ENCODE measurements at places on chromosomes 7 and 10.

- DNase-seq = no peak
Observed at GRCh38 chr7:106290319-106290718, 5.5 kb upstream of the NAMPT start.

- DNase-seq = no peak
Observed at GRCh38 chr10:120184547-120185337, 272.3 kb upstream of the PLPP4 start.

DNA sequence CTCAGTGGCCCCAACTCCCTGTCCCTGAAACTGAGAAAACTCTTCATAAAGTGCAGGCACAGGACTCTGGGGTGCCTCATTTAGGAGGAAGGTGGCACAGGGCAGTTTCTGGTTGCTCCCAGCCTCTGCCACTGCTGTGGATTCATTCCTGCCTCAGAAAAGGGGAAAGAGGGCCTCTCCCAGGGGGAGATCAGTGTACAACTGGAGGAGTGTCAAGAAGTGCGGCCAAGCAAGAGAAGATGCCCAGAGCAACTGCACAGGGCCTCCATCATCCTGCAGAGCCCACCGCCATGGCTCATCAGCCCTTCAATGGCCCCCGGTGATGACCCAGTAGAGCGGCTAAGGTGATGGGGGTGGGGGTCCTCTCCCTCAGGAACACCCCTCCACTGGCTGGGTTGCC is 150.3 kb downstream of the PLXNA4 start:
- no peak for DNase-seq

- no peak for DNase-seq
Observed at GRCh38 chr10:106139915-106140314, 1024.6 kb downstream of the SORCS1 start.

DNA sequence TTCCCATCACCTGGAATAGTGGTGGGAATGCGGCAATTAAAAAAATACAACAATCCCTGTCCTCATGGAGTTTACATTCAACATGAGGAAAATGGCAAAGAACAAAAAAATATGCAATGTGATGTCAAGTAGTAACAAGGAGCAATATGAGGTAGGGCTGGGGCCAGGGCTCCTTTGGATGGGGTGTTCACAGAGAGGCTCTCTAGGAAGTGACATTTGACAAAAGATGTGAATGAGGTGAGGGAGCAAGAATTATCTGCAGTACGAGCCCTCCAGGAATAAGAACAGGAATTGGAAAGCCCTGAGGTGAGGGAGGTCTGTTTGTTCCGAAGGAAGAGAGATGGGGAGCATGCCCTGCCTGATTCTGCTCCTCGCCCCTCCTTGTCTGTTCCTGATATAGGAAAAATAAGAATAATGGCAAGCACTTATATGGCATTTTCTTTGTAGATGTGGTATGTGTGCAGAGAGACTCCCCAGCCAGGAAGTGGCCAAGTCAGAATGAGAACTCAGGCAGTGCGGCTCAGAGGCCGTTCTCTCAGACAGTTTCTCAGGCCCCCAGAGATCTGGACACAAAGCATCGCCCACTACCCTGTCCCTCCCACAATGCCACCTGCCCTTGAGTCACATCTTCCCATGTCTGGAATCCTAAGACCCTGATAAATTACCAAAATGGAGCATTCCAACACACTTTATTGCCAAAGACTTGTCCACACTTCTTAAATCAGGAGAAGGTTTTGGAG is 105.6 kb downstream of the APBB1IP start:
- no peak for DNase-seq

- DNase-seq = no peak
Observed at GRCh38 chr10:18436902-18437301, 214.5 kb downstream of the NSUN6 start.

GRCh38 chr10:71727738-71728737 is 8.5 kb upstream of the C10orf105 start:
- no peak for DNase-seq

- DNase-seq = peak; percentile 24
Observed at GRCh38 chr7:23680414-23681405, 711 bp downstream of the FAM221A start.

- DNase-seq = no peak
Observed at GRCh38 chr10:71035511-71036296, 147.3 kb upstream of the PCBD1 start.

- no peak for DNase-seq
Observed at GRCh38 chr7:137538361-137538762, 194.8 kb upstream of the PTN start.

DNA sequence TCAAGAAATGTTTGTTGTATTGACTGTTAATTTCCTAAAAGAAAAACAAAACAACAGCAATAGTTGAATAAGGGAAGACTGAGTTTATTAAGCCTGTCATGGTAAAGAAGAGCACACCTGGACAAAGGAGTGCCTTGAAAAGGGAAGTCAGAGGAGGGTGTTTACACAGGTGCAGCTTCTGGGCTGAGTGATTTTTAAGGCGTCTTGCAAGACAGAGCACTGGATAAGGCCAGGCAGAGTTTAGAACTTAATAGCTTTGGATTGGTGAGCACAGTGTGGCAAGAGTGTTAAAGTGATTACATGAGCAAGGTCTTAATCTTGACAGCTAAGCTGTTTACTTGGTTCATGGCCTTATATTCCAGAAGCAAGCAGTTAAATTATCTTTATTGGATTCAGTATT is 423.2 kb downstream of the CNTNAP2 start:
- DNase-seq = no peak

DNA sequence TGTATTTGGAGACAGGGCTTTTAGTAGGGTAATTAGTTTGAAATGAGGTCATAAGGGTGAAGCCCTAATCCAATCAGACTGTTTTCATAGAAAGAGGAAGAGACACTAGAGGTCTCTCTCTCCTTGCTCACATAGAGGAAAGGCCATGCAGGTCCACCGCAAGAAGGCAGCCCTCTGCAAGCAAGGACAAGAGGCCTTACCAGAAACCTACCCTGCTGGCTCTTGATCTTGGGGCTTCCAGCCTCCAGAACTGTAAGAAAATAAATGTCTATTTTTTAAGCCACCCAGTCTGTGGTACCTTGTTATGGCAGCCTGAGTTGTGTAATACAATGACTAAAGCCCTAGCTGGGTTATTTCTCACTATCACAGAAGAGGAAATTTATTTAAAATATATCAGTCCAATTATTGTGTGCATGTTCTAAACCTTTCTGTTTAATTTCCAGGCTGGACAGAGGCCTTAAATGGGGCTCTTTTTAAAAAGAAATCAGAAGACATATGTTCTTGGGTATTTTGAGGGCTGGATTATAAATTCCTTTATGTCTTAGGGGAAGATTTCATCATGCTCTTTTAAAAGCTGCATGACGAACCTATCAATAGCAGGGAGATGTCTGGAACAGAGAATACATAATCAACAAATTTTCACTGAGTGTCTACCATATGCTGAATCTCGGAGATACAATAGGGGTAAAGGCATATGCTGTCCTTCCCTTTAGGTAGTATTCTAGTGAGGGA is 12.9 kb upstream of the TMEM26 start:
- no peak for DNase-seq

- DNase-seq = no peak
Observed at GRCh38 chr10:21510241-21511094, 15.0 kb downstream of the SKIDA1 start.

DNA sequence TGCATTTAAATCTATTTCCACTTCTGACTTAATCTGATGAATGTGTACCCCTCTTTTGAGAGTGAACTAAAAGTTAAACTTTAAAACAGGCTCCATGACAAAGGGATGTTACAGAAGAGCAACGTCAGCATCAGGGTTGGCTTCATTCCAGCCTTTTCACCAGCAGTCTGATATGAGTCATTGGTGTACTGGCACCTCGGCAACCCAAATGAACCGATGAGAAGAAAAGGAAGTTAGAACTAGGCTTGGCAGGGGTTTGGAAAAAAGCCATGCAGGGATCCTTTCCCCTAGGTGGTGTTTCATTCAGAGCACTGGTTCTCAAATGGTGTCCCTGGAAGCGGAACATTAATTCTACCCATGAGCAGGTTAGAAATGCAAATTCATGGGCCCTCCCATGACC is 53.6 kb downstream of the SEC61G start:
- no peak for DNase-seq

DNA sequence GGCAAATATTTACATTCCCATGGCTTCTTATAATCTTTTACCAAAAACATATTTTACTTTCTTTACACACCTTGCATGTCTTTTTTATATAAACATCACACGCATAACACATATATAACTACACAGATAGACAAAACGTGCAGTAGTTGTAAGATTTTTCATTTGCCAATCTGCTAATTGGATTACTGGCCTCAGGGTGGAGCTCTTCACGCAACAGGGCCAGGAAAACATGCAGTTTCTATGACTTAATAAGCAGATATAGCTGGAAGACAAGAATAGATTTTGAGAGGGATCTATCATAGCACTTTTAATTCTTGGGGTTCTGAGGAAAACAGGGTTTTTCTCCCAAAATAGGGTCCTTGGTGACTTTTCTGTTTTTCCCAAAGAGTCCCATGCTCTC is 12.7 kb downstream of the ACADSB start:
- DNase-seq = no peak

DNA sequence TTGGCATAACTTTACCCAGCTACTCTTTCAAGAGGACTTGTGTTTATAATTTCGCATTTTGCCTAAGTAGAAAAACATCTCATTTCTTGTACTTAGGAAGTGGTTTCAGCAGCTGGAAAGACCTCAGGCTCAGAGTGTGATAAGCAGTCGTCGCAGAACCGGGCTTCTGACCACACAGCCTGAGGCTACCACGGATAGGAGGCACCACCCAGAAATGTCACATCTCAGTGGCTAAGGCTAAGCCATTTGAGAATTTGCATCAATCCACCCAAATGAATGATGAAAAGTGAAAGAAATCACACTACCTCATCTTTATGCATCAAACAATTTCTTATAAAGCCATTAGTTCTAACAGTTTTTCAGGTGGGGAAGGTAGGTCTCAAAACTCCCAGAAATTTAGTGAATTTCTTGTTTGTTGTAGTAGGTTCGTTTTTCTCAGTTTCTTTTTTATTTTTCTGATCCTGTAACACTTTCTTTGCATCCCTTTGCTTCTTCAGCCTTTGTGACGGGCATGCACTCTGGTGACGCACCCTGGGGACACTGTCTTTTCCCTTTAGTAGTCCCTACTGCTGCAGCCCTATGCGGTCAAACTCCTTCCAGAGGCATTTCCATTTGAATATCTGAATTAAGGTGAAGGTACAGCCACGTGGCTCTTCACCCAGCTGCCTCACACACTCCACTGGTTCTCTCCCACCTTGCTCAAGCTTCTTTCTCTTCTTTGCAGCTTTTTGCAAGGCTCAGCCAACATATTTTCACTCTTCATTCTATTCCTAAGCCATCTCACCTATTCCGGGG is 68.5 kb downstream of the MAP3K8 start:
- no peak for DNase-seq

DNA sequence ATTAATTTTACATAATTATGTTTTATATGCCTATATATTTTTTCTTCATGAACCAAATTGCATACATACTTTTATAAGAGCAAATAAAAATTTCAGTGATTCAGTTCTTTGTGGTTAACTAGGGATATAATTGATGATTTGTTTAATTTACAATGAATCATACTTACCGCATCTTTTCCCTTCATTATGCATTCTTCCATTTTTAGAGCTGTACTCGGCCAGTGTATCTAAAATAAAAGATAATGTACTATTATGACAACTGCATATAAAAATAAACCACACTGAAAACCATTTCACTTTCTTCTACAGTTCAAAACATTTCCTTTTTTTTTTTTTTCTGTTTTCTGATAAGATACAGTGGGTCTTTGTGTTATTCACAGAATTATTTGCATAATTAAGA is 179.9 kb downstream of the SEMA3E start:
- DNase-seq = no peak

- no peak for DNase-seq
Observed at GRCh38 chr10:121783782-121784372, 144.0 kb downstream of the ATE1 start.

DNA sequence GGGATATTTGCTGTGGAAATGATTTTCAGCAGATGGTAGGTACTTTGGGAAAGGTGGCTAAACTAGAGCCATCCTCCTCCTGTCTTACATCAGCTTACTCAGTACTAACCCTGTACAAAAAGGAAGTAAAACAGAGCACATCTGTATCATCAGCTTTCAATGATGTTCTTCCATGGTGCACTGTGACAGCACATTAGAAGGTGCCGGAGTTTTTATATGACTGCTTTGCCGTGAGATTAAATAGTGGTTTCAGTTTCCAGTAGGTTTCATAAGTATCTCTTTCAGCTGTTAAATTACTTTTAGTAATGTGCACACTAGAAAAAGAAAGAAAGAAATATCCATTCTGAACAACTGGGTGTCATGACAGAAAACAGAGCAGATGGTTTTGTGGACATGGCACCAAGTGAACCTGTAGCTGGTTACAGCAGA is 86.5 kb downstream of the ARID5B start:
- no peak for DNase-seq

- DNase-seq = no peak
Observed at GRCh38 chr7:93092757-93093370, 24.9 kb downstream of the SAMD9 start.

- no peak for DNase-seq
Observed at GRCh38 chr7:158445421-158446175, 142.0 kb downstream of the PTPRN2 start.

DNA sequence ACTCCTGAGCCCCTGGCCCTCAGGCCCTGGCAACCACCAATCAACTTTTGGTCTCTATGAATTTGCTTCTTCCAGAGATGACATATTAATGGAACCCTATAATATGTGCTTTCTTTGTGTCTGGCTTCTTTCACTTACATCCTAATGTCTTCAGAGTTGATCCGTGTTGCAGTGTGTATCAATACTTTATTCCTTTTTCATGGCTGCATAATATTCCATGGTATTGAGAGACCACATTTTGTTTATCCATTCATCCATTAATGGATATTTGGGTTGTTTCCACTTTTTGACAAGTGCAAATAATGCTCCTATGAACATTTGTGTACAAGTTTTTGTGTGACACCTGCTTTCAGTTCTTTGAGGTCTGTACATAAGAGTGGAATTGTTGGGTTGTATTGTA is 43.3 kb upstream of the ELFN1 start:
- DNase-seq = no peak

GRCh38 chr7:34107276-34107675 is 201.9 kb downstream of the BMPER start:
- DNase-seq = no peak

DNA sequence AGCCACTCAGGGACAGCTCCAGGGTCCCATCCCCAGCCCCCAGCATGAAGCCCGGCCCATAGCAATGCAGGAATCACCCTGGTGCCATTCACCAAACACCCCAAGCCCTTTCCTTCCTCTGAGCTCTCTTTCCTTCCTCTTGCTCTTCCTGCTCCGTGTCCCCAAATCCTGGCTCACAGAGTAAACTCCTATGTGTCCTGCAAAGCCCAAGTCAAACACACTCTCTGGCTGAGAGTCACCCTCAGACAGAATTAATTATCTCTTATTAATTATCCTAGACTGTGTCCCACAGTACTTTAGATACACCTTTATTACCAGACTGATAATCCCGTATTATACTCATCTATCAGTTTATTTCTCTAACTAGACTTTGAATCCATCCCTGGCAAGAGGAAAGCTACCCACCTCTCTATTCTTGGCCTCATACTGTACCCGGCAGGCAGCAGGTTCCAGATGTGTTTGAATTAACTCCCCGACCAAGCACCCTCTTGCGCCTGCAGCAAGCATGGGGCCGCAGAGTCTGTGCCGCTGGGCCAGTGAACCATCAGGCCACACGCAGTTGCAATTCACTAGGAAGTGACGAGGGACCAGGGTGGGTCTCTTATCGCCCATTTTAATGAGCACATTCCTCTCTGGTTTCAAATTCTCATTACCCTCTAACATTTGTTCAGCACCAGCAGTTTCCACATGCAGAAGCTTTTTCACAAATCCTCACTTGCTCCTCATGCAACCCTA is 86.7 kb downstream of the PRKAG2 start:
- no peak for DNase-seq

GRCh38 chr7:157795199-157795598 is 458.4 kb downstream of the DNAJB6 start:
- no peak for DNase-seq
